ENCODE measurements at places on chromosomes 12 and 14.

DNA sequence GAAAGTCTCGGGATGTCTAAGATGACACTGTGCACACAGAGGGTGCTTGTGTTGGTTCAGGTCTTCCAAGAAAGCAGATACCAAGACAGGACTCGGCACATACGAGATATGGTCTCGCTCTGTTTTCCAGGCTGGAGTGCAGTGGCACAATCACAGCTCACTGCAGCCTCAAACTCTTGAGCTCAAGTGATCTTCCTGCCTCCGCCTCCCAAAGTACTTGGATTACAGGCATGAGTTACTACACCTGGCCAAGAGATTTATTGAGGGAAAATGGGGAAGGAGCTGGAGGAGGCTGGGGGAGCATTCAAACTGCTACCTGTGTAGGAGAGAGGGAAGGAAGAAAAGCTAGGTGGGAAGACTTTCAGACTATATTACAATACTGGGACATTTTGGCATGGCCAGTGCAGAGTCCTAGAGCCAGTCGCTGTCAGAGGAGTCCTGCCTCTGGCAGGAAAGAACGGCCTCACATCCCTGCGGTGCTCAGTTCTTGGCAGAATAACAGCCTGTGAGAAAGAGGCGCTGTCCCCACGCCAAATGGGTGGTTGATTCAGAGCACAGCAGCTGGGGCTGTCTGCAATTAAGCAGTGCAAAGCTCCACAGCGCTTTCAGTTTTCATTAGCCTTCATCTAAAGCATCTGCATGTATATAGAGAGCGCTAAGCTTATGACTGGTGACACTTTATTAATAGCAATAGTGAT is 18.3 kb downstream of the SLC17A8 start:
- peak; percentile 43 for DNase-seq

DNA sequence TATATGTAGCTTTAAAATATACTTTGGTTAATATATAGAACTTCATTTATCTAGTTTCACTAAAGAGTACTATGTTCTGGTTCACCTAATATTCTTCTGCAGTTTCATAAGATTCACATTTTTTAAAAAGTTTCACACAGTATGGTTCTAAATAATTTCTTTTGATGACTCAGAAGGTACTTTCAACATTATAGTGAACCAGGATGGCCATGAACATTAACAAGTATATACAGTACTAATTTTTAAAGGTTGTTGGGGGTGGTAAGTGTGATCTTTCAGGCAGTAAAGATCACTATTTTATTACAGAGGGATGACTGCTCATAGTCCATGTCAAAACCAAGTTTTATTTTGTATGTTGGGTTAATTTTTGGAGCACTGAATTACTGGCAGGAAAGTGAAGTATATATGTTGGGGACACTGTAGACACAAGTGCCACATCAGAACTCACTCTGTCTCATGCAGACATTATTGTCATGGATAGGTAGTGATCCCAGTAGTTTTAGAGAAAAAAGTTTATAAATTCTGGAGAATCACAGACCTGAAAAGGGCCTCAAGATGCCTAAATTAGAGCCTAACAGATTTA is 60.0 kb downstream of the DCAF5 start:
- no peak for DNase-seq

- DNase-seq: no peak
Observed at GRCh38 chr12:49482095-49483051, 56.5 kb upstream of the KCNH3 start.

DNA sequence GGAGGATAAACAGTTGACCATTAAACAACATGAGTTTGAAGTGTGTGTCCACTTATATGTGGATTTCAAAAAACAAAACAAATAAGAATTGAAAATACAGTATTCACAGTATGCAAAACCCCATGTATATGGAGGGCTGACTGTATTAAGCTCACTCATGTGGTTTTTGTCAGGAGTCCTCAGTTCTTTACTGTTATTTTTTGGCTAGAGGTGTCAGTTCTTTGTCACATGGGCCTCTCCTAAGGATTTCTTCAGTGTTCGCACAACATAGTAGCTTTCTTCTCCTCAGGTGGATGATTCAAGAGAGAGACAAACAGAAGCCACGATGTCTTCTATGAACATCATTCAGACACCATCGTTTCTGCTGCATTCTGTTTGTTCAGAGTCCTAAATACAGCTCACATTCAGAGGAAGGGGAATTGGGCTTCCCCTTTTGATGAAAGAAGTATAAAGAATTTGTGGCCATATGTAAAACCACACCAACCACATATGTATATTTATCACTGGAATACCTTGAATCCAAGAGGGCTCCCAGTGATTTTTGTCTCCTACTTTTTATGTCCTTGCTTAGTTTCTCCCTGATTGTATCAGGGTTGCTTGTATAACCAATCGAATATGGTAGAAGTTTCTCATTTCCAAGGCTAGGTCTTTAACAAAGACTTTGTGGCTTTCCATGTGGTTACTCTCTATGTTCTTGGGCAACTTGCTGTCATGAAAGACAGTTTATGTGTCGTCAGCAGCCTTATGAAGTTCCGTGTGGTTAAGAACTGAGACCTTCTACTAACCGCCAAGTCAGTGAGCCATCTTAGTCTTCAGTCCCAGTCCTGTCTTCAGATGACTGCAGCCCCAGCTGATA is 18.9 kb downstream of the MNAT1 start:
- no peak for DNase-seq

DNA sequence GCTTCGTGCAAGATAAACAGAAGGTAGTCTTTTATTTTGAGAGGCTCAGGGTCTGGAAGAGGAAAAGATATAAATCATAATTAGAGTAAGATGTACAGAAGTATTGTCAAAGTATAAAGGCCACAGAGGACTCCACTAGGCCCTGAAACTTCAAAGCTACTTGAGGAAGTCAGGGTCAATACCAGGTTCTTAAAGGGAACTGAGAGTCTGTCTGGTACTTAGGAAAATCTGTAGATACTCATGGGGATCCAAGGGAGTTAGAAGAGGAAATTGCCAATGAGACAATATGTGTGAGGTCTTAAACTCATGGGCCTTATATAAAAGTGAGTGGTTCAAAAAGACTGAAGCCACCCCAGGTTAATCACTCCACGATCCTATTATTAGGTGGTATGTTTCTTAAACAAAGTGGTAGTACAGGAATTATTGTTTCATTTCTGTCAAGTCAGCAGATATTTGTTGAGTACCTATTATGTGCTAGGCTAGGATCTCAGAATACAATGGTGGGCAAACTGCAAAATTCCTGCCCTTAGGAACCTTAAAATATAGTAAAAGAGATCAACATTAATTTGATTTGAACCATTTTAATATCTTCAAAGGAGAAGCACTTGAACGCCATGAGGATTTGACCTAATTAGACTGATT is 314.6 kb downstream of the ADAMTS20 start:
- DNase-seq: no peak

- DNase-seq: no peak
Observed at GRCh38 chr12:74401035-74401434, 136.6 kb upstream of the ATXN7L3B start.

GRCh38 chr12:6326316-6327228 is 15.3 kb downstream of the TNFRSF1A start:
- DNase-seq: peak; percentile 81

DNA sequence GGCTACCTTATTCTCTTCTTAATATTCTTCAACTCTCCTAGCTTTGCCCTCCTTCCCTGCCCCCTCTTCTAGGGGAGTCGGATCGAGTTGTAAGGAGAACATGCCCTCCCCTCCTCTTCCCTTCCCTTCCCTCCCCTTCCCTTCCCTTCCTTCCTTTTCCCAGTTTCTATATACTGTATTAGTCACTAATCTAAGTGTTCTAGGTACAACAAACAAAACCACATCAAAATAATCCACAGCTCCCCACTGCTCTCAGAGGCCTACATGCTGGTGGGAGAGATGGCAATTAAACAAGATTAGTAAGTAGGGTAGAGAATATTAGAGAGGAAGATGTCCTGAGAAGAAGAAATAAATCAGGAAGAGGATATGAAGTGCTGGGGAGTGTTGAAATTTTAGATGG is 119.9 kb upstream of the PZP start:
- no peak for DNase-seq

GRCh38 chr14:86780876-86781510 is 1212.0 kb downstream of the GALC start:
- DNase-seq: no peak

DNA sequence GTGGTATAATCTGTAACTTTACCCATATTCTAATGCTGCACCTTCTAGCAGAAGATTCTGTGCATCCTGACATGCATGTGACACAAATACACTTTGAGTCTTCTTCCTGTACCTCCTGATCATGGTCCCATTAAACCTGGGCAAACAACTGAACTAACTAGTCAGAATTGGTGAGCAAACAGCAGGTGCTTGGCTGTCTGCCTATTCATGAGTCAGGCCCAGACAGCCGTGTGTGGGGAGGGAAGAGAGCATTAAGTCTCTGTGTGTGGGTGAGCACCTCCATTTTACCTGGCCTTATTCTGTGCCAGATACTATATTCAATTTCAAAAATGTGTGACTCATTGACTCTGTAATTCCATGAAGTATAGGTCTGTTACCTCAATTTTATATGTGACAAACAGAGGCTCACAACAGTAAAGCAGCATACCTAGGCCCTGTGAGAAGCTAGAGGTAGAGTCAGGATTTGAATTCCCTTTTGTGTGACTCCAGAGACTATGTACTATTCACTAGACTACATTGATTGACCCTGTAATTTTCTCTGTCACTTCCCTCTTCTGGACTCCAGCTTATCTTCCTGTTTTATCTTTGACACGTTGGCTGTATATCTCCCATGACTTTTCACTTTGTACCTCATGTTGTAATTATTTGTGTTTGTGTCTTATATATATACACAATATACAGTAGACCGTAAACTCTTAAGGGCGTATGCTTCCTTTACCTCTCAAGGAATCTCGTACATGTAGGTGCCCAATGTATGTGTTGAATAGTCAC is 32.2 kb downstream of the SUSD6 start:
- no peak for DNase-seq

GRCh38 chr12:121064116-121064515 is 25.1 kb upstream of the OASL start:
- DNase-seq: no peak

GRCh38 chr12:10624605-10625004 is 11.2 kb upstream of the MAGOHB start:
- no peak for DNase-seq

DNA sequence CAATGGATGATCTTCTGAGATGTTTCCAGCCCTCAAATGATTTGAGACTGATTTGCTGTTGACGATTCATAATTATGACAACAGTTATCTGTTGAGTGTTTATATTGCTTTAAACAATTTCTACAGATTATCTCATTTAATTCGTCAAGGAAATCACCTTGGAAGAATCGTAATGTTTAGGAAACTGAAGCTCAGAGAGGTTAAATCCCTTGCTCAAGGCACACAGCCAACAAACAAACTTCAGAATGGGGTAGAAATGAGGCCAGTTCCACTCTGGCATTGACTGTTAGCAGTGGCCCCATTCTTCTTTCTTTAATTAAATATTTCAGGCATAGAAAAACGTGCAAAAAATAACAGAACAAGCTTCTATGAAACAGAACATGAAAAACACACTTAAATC is 4.0 kb upstream of the WSCD2 start:
- no peak for DNase-seq

- DNase-seq: peak; percentile 75
Observed at GRCh38 chr14:101961011-101961721, 3.2 kb upstream of the DYNC1H1 start.

DNA sequence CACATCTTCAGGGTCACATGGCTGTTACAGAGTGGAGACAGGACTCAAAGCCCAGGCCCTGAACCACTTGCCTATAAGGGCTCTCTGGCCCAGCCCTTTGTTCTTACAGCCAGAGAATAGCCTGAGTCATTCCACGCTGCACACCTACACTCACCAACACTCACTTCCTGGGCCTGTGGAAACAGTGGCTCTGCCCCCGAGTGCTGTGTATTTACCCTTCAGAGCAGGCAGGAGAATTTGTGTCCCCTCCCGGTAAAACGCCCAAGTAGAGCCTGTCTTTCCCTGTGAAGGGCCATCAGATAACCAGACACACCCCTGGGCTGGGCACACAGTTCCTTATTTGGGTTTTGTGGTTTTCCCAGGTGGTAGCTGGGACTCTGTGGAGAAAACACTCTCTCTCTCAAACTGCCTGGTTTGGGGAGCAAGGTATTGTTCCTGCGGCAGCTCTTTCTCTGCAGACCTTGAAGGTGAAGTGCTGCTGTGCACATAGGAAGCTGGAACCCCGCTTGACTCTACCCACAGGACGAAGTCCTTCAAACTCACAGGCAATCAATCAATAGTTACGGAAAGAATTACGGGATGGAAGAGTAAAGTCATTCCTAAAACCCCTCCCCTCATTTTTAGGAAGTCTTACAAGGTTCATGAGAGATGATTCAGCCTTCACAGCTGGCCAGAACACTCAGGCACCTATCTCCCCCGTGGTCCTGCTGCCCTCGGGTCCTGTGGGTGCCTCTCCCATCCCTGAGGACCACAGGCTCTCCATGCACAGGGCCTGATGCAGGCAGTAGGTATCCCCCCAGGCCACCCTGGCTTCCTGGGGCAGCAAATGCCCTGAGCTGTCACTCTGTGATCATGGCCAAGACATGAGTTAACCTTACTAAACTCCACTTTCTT is 20.3 kb downstream of the FIGNL2 start:
- no peak for DNase-seq

DNA sequence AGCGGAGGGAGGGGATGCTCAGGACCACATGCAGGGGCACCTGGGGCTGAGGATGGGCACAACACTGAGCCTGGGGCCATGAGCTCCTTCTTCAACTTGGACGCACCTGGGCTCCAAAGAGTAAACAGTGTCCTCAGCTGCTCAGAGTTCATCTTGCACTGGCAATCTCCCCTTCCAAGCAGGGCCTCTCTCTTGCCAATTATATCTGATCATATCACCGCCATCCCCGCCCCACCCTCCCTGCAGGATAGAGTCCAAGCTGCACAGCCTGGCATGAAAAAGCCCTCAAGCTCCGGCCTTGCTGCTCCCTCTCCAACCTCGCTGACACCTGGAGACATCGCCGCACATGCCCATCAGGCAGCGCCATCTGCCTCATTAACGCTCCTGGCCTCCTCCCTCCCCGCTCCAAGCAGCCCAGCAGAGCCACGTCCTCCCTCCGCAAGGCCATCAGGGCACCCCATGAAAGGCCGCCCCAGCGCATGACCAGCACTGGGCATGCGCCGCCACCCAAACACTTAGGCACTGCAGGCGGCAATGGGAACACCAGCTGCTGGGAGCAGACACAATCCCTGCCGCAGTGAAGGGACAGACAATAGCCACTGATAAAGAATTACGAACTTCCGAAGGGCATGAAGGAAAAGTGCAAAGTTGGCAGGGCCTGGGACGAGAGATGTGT is 88.8 kb downstream of the CHGA start:
- peak; percentile 18 for DNase-seq

DNA sequence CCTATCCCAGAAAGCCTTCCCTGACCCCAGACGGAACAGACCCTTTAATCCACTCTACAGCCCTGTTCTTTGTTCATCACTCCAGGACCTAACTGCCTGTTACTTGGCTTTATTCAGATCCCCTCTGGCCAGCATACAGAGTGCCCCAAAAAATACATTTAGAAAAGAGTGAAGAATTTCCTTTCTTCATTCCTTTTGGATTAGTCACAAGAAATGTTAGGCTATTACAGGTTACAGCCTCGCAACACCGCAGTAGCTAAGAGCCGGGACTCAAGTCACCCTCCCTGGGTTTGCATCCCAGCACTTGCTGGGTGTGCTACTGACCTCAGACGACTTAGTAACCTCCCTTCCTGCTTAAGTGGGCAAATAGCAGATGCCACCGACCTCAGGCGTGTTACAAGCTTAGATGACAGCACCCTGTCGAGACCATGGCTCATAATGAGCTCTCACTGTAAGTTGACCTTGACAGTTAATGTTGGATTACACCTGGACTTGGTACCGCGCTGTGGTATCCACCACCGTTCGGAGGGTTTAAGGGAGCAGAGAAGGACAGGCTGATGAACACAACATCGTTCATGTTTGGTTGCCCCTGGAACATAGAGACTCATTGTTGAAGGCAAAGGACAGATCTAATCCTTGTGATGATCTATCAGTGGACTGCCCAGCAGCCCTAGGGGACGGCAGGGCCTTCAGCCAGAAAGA is 12.9 kb downstream of the GLRX5 start:
- no peak for DNase-seq
